ENCODE measurements at places on chromosomes 4 and X.

DNA sequence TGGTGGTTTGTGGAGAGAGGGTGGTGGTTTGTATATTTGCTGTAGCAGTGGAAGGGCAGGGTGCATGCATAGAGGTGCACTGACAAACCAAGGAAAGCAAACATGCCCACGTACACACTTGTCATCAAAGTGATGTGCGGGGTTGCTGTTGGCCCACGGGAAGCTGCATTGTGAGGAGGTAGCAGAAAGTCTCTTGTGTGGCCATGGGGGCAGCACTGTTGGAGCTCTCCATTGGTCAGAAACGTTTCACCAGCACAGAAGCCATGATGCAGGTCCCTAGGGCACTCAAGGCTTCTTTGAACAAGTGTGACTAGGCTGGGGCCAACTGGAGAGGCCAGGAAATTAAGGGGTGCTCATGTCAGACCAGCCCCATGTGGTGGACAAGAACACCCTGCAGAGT lies 174.8 kb upstream of the KLF8 start:
- no peak for DNase-seq

GRCh38 chr4:139833151-139833910 lies 167.7 kb downstream of the MGST2 start:
- DNase-seq = no peak

DNA sequence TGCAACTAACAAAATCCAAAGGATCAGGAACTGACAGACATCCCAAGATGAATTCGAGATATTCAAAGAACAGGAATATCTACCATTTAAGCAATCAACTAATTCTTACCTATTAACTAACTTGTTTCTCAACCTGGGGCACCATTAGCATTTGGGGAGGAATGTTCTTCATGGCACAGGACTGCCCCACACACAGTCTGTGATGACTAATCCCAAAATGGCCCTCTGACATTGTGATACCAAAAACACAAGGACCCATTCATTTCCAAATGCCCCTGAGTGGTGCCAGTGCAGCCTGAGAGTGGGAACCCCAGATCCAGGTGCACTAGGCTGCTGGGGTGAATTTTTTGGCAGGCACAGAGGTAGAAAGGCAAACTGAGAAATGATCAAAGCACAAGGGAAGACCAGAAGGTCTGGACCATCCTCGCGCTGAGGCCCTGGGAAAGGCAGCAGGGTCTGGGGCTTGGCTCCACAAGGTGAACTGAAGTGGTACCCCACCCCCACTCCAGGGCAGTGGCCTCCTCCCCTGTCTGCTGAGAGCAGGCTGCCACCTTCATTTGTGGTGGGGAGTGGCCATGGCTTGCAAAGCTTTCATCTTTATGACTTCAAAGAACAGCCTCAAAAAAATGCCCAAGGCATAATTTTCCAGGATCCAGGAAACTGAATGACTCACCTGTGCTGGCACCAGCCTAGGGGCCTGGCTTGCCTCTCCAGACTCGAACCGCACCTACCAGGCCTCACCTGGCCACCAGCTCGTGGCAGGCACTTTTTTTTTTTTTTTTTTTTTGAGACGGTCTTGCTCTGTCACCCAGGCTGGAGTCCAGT lies 122.4 kb downstream of the BCOR start:
- no peak for DNase-seq

- no peak for DNase-seq
These were observed 9.1 kb downstream of the MED28 start for GRCh38 chr4:17623451-17624001.

GRCh38 chrX:151396042-151396824 lies 773 bp upstream of the VMA21 start:
- DNase-seq = peak; percentile 8

DNA sequence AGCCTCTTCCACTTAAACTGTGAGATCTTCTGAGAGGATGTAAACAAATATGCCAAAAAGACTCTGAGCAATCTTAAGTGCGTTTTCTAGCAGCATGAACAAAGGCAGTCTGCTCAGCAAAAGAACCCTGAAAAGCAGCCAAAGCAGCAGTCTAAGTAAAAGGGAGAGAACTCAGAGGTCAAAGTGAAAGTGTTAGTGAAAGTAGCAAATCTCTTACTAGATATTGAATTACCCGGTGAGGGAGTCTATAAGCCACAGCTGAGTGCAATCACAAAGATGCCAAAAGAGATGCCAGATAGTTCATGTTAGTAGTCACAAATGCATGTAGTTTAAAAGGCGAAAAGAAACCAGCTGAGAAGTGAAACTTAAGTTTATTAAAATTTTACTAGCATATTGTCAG lies 7.9 kb upstream of the GNRHR start:
- no peak for DNase-seq

DNA sequence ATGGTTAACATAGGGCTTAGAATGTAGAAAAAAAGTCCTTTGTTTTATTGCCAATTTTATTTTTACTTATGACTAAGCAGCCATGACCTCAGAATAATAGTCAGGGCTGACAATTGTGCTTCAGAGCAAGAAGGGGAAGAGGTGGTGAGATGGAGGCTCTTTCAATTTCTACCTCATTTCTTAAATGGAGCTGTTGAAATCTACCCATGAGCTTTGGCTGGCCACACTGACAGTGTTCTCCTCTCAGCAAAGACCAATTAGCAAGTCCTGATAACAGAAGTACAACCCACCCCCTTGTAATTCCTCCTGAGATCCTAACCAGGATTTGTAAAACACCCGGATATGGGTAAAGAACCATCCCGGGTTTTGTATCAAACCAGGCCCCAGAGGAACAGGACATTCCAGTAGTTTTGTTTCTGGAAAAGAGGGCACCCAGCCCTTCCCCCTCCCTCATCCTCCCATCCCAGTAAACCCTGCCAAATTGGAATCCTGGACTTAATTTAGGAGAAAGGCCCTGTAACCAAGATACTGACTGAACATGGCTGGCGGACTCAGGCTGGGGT lies at the start of gene HEPH:
Gene HEPH (plus strand): TSS at position 399 of the 563 bp plus-strand sequence. CDS start 6,324 bp downstream, outside the sequence.
- peak; percentile 10 for DNase-seq

DNA sequence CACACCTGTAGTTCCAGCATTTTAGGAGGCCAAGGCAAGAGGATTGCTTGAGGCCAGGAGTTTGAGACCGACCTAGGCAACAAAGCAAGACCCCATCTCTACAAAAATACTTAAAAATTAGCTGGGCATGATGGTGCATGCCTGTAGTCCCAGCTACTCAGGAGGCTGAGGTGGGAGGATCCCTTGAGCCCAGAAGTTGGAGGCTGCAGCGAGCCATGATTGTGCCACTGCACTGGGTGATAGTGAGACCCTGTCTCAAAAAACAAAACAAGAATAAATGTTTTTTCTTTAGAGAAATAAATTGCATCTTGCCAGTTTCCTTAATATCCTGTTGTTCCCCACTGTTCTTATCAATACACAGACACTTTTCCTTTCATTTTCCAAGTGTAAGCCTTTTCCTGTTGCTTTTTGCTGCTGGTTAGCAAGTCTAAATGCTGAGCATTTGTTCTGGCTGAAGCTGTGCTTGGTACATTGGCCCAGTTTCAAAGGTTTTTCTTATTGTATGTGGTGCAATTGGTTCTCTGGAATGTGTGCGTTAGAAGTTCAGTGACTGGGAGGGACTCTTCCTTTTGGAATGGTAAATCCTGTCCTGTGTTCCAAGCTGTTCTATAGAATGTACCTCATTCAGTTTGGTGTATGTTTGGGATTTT lies 98.2 kb downstream of the AFF1 start:
- no peak for DNase-seq

GRCh38 chr4:22970665-22971064 lies 277.9 kb downstream of the GBA3 start:
- no peak for DNase-seq

GRCh38 chr4:122705009-122705408 lies 27.5 kb upstream of the BBS12 start:
- no peak for DNase-seq

- DNase-seq = no peak
These were observed 762.5 kb upstream of the GRIA3 start for GRCh38 chrX:122421434-122422121.

DNA sequence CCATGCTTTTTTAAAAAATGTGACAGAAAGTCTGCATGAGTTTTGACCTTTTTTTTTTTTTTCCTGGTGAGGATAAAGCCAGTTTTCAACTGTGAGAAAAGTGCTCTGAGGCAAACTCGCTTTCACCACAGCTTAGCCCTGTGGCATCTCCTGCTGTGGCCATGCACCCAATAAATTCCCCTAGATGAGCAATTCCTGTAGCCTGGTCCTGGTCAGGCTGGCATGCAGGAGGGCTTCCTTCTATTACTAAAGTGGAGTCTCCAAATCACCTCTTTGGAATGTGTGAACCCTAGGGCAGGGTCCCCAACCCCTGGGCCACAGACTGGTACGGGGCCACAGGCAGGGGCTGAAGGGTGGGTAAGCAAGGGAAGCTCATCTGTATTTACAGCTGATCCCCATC lies 265.4 kb downstream of the RAPGEF2 start:
- DNase-seq = no peak

DNA sequence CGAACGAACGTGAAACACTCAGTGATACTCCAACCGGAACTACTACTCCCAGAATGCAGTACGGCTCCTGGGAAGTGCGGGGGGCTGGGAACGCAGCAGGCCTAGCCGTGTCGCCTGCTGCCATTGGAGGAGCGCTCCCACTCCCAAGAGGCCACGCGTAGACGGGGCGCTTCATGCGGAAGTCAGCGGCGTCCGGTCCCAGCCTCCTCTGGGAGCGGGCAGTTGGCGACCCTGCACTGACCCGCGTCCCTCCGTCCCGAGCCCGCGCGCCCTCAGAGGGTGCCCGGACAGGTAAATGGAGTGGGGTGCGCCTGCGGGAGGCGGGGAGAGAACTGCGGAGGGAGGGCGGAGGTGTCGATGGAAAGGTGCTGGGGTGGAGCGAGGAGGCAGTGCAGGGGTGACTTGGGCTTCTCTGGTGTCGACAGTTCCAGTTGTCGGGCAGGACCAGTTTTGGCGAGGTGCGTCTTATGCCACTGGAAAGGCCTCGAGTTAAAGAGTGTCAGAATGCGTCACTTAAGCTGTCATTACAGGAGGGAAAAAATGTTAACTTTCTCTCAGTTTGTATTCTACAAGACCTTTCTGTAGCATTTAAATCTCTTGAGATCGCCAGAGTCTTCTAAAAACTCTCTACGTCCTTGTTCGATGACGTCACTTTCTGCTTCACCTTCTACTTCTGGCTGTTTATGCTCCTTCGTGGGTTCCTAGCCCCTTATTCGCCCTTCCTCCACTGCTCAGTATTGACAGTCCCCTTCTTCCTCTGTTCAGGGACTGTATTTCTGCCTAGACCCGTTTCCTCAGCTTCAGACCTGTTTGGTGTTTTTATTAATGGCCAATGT lies at the start of gene VAMP7:
Gene VAMP7 (plus strand): TSS at position 188 of the 836 bp plus-strand sequence. CDS start 8,122 bp downstream, outside the sequence.
- peak; percentile 94 for DNase-seq

- no peak for DNase-seq
These were observed 152.0 kb upstream of the FTHL17 start for GRCh38 chrX:31223817-31224216.

DNA sequence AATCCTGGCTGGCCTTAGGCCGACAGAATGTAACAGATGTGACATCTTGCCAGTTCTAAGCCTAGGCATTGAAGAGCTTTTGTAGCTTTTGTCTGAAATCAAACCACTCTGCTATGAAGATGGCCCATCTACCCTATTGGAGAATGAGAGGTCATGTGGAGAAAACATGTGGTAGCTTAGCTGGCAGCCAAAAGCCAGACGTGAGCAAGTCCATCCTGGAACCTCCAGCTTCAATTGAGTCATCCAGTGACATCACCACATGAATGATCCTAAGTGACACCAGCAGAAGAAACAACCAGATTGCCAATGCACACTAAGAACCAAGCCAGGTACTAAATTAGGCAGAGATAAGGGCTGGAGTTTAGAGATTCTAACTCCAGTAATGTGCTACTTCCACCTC lies 154.8 kb upstream of the ZFP42 start:
- DNase-seq = no peak

- no peak for DNase-seq
These were observed 9.5 kb downstream of the LGI2 start for GRCh38 chr4:25021216-25021615.
